HT1080 (cell line): ENCODE measurements at places on chromosomes 1 and 21.

DNA sequence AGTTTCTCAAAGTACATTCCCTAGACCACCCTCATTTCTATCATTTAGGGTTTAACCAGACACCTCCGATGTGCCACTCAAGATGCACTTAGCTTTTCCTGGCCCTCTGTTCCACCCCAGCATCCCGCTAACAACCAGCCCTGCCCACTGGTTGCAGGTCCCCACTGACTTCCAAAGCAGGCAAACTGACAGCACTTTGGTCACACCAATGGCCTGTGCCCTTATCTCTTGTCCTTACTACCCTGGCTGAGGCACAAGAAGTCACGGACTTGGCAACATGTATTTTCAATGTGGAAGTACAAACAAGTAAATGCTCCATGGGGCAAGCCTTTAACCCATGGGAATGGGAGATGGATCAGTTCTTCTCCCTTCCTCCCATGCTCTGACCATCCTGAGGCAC, 357.1 kb downstream of the OMA1 start:
- DNase-seq: no peak

DNA sequence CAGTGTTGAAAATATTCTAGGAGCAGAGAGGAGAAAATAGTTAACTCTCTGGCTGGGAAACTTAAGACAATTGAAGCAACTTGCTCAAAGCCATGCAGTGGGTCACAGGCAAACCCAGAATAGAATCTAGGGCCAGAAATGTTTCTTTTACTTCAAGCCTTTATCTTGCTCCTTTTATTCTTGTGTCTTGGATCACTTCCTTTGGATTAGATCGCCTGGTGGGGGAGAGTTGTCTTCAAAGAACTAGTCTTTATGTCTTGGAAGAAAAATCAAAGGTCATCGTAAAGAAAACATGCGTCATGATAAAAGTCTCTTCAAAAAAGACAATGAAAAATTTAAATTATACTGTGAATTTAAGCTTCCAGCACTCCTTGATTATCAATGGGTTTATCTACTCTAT, 493.6 kb upstream of the USP24 start:
- DNase-seq: no peak

DNA sequence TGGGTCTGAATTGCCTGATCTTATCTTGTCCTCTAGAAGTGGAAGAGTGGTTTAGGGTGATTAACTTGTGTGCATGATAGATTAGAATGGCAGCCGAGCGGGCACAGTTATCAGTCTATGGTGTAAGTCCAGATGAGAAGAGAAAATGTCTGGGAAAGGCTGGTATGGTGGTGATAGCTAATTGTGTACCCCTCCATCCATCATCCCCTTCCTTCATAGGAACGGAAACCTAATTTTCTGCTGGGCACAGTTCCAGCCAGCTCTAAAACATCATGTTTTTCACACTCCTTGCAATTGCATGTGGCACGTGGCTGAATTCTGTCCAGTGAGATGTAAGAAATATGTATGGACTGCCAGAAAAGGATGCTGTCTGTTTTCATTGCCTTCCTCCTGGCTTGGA, 40.9 kb upstream of the ZP4 start:
- no peak for DNase-seq

- no peak for DNase-seq
Observed at GRCh38 chr21:37244501-37245095, 22.5 kb downstream of the VPS26C start.
